ENCODE measurements at places on chromosomes 5 and 9.

DNA sequence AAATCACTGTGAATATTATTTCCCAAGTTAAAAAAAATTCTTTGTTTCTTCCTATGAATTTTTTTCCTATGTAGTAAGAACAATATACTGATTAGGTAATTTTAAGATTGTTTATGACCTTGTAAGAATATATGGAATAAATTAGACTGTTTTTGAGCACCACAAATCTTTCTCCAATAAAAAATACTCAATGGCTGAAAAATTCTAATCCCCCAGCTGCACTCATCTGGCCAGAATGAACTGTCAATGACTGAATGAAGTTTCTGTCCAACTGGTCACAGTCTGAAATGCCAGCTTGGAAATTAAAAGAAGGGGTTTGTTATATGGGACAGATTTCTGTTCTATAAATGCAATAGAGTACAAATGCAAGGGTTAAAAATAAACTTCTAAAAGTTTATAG is 569.5 kb upstream of the SEMA6A start:
- DNase-seq: no peak

GRCh38 chr5:53323943-53324642 is 156.3 kb upstream of the FST start:
- DNase-seq: no peak

DNA sequence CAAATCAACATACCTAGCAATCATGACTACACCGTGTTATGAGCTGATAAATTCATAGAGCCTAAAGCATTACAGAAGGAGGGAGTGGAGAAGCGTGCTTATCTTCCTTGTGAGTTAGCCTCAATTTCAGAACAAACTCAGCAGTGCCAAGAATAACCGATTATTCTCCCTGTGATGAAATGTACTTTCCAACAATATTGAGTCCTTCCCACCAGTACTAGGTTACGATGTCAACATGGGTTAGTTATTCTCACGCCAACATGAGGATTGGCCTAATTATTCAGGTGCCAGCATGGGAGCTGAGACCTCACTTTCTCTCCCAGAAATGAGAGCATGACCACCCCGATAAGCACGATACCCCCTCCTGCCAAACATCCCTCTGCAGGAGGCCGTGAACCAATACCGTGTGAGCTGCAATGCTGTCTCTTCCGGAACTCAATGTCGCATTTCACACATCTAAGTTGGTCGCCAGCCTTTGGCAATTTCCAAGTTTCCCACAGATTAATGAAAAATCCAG is 193.7 kb downstream of the ENC1 start:
- no peak for DNase-seq

GRCh38 chr5:66987126-66987525 is 209.5 kb downstream of the CD180 start:
- DNase-seq: no peak

GRCh38 chr9:109114670-109115069 is 5.1 kb downstream of the TMEM245 start:
- no peak for DNase-seq

- no peak for DNase-seq
These were observed 45.1 kb downstream of the GAS1 start for GRCh38 chr9:86902176-86902575.

DNA sequence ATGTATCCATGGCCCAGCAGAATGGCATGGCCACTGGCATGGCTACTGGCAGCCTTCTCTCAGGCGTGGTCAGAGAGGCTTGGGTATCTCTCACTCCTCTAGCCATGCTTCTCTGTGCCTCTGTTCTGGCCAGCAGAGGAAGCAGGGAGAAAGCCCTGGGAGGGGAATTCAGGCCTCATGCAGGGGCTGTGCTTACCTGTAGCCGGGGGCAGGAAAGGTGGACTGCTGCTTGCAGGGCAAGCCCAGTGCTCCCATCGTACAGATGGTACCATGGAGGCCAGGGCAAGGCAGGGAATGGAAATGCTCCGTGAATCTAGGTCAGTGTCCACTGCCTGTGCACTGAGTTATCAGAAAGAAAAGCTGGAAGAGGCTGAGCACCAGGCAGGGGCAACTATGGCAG is 2.7 kb downstream of the OR13J1 start:
- no peak for DNase-seq

DNA sequence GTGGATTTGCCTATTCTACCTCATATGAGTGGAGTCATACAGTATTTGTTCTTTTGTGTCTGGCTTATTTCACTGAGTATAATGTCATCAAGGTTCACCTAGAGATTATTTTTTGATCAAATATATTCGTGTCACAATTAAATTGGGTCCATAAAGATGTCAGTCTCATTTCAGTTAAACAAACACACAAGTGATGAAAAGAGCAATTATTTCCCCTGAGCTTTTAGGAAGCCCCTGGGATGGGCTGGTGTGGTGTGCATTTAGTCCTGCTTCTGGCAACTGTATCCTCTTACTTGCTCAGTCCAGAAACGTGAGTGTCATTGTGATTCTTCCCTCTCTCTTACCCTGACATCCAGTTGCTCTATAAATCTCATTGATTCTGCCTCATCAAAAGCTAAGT is 52.8 kb upstream of the CARTPT start:
- no peak for DNase-seq

DNA sequence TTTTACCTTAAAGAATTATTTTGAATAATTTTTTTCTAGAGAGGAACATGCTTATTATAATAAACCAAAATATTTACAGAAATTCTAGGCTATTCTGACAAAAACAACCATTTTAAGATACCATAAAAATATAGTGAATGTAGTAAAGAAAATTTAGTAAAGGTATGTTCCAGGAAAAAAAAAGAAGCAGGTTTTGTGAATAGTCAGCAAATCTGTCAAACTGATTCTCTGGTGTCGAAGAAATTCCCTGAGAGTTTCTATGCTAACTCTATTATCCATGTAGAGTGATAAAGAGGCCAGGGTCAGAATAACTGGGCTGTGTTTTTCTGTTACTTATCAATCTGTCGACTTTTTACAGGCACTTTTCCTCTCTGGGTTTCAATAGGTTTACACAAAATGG is 459.2 kb downstream of the KIF4B start:
- DNase-seq: no peak

DNA sequence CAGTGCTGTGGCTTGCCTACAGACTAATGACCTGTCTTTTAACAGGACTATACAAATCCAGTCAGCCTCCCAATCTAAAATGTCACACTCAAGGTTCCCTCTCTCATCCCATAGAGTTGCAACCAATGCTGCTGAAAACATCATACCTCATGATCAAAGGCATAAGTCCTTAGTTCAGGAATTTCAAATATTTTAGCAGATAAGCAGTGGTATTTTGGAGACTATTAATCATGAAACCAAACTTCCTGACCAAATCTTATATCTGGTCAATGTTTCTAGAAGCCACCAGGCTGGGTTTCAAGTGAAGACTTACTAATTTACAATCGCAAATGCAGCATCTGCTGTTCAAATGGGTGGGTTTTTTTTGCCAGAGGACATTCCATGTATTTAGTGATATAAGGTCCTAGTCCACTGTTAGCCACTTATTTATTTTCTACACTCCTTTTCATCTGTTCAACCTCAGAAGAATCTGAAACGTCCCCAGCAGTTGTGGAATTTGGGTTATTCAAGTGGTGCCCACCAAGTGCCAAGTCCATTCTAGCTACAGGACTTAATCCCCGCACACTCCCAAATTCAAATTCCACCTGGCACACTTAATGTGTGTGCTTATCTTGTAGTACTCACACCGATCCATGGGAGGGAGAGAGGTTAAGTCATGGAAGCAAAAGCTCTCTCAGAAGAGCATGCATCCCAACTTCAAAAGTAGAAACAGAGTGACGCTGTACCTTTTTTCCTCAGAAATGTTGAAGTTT is 5.8 kb downstream of the TAS2R1 start:
- no peak for DNase-seq
